Psoas muscle (tissue), 8 donors: ENCODE measurements at places on chromosomes 2 and 18.
A peak's percentile ranks its signal among the peaks of the same experiment; 100 is the strongest.

- H3K36me3 ChIP-seq = no peaks in the 10 kb centered on the region
- no peak overlapping the region for H3K27ac ChIP-seq
- H3K27me3 ChIP-seq = no peaks in the 10 kb centered on the region
- no peaks in the 10 kb centered on the region for H3K4me1 ChIP-seq
These were observed 506.1 kb upstream of the FAM98A start for GRCh38 chr2:34105006-34105767.

- no peak overlapping the region for H3K27ac ChIP-seq
- no peaks in the 10 kb centered on the region for H3K4me1 ChIP-seq
- no peaks in the 10 kb centered on the region for H3K27me3 ChIP-seq
- no peak overlapping the region for H3K4me3 ChIP-seq
- no peak for DNase-seq
- no peaks in the 10 kb centered on the region for H3K36me3 ChIP-seq
These were observed 217.5 kb downstream of the NCK2 start for GRCh38 chr2:105962221-105962620.

GRCh38 chr2:46364797-46365457 is 67.7 kb downstream of the EPAS1 start:
- no peak for DNase-seq
- peaks cover 14% of the 10 kb centered on the region for H3K4me1 ChIP-seq
- H3K36me3 ChIP-seq = peaks cover 4% of the 10 kb centered on the region
- no peak overlapping the region for H3K4me3 ChIP-seq
- no peaks in the 10 kb centered on the region for H3K27me3 ChIP-seq

DNA sequence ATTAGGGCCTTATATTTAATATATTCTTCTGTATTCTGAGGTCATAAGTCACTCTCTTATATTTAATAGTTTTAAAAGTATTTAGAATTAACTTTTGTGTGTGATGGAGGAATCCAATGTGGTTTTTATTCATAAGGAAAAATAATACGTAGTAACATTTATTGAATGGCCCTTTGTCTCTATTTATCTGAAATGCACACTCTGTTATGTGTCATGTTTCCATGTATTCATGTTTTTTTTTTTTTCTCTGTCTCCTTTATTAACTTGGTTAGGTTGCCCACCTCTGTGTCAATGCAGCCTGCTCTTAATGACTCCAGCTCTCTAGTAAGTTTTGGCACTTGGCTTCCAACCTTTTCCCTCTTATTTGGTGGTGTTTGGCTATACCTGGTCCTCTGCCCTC is 33.8 kb downstream of the RNF144A start:
- DNase-seq = no peak
- no peak overlapping the region for H3K27ac ChIP-seq
- H3K4me3 ChIP-seq = no peak overlapping the region
- H3K4me1 ChIP-seq = peaks cover 9% of the 10 kb centered on the region

DNA sequence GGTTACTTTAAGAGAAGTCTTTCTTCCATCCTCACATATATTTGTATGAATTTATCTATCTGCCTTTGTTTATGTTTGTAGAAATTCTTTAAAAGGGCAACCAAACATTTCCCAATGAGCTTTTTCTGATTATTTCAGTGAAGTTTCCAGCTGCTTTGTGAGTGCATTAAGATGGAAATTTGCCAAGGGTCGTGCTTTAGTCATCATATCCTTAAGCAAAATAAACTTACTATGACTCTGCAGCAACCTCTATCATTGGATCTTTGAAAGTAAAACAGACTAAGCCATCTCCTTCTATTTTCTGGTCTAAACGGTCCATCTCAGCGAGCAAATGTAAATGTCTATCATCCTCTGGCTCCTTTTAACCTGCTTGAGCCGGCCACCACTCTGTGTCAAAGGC is 489.3 kb downstream of the SOX11 start:
- no peak for DNase-seq
- peak overlapping the region; percentile 4 for H3K27ac ChIP-seq
- H3K36me3 ChIP-seq = no peaks in the 10 kb centered on the region
- H3K4me3 ChIP-seq = no peak overlapping the region
- no peaks in the 10 kb centered on the region for H3K27me3 ChIP-seq
- H3K4me1 ChIP-seq = no peaks in the 10 kb centered on the region

DNA sequence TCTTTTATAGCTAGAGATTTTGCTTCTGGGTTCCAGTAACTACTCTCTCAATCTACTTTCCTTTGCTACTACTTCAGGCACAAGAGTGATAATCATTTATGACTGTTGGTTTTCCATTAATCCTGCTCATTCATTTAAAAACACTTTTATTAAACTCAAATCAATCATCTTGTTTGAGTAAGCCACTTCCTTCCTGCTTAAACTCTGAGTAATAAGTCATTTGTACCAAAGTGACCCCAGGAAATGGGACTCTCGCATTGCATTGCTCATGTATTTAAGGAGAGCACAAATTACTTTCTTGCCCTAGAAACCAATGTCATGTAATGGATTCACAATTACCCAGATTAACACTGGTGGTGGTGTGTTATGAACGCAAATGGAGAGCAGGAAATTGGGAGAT is 270.7 kb upstream of the HNMT start:
- H3K4me1 ChIP-seq = no peaks in the 10 kb centered on the region
- no peaks in the 10 kb centered on the region for H3K27me3 ChIP-seq
- DNase-seq = no peak
- no peak overlapping the region for H3K4me3 ChIP-seq

GRCh38 chr2:134273256-134273983 is 19.5 kb downstream of the MGAT5 start:
- DNase-seq = no peak
- H3K36me3 ChIP-seq = no peaks in the 10 kb centered on the region
- no peaks in the 10 kb centered on the region for H3K27me3 ChIP-seq
- no peaks in the 10 kb centered on the region for H3K4me1 ChIP-seq
- no peak overlapping the region for H3K27ac ChIP-seq

DNA sequence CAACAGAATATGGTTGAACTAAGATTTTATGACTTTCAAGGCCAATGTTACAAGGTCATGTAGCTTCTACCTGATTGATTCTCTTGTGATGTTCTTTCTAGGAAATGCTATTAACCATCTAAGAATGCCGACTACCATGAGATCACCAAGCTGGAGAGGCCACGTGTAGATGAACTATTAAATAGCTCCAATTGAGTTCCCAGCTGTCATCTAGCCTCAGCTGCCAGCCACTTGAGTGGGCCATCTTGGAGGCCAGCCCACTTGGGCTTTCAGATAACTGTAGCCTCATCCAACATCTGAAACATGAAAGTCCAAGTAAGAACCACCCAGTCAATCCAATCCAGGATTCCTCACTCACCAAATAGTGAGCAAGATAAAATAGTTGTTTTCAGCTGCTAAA is 376.9 kb upstream of the TMEFF2 start:
- H3K4me3 ChIP-seq = no peak overlapping the region
- H3K27ac ChIP-seq = no peak overlapping the region
- H3K36me3 ChIP-seq = no peaks in the 10 kb centered on the region
- DNase-seq = no peak

- H3K4me1 ChIP-seq = peaks cover 80% of the 10 kb centered on the region
- H3K36me3 ChIP-seq = no peaks in the 10 kb centered on the region
- DNase-seq = peak; percentile 72
- no peaks in the 10 kb centered on the region for H3K27me3 ChIP-seq
These were observed 7.0 kb downstream of the CTIF start for GRCh38 chr18:48545757-48546321.

GRCh38 chr2:160920791-160921303 is 239.4 kb upstream of the TANK start:
- H3K27ac ChIP-seq = no peak overlapping the region
- H3K27me3 ChIP-seq = no peaks in the 10 kb centered on the region
- H3K4me1 ChIP-seq = peaks cover 9% of the 10 kb centered on the region

GRCh38 chr2:19859565-19859964 is 42.2 kb downstream of the TTC32 start:
- H3K36me3 ChIP-seq = no peaks in the 10 kb centered on the region
- no peak overlapping the region for H3K4me3 ChIP-seq
- H3K27me3 ChIP-seq = no peaks in the 10 kb centered on the region
- H3K27ac ChIP-seq = no peak overlapping the region
- no peak for DNase-seq
- peaks cover 17% of the 10 kb centered on the region for H3K4me1 ChIP-seq

GRCh38 chr2:4828682-4829374 is 863.4 kb upstream of the SOX11 start:
- no peaks in the 10 kb centered on the region for H3K4me1 ChIP-seq
- H3K27me3 ChIP-seq = no peaks in the 10 kb centered on the region
- H3K36me3 ChIP-seq = no peaks in the 10 kb centered on the region
- no peak overlapping the region for H3K27ac ChIP-seq
- no peak for DNase-seq

DNA sequence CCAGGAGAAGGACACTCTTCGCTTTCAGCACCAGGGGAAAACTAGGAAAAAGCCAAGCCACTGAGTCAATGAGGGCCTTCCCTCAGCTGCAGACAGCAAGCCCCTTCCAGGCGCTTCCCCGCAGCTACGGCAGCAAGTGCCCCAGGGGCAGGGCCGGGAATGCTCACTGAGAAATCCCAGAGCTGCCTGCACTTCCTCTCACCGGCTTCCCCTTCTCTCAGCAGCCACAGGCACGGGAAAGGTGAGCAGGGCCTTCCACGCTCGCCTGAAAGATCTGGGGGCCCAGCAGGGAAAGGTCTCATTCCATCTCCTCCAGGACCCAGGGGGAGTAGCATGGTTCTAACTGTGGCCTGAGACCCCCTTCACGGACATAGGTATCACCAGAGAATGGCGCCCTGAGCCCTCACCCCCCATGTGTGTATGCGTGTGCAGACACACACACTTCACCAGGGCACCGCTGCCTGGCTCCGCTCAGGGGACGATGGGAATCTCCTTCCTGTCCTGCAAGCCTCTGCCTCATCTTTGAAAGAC is 29.6 kb upstream of the FOSL2 start:
- H3K27me3 ChIP-seq = no peaks in the 10 kb centered on the region
- no peaks in the 10 kb centered on the region for H3K36me3 ChIP-seq
- peaks cover 18% of the 10 kb centered on the region for H3K4me1 ChIP-seq

- H3K4me1 ChIP-seq = no peaks in the 10 kb centered on the region
- no peak for DNase-seq
- no peaks in the 10 kb centered on the region for H3K36me3 ChIP-seq
- no peak overlapping the region for H3K27ac ChIP-seq
- H3K4me3 ChIP-seq = no peak overlapping the region
These were observed 21.9 kb downstream of the HJURP start for GRCh38 chr2:233832414-233832813.

GRCh38 chr18:68604256-68604655 is 110.7 kb downstream of the TMX3 start:
- H3K4me1 ChIP-seq = no peaks in the 10 kb centered on the region
- no peak for DNase-seq
- H3K27ac ChIP-seq = no peak overlapping the region
- H3K36me3 ChIP-seq = no peaks in the 10 kb centered on the region
- no peaks in the 10 kb centered on the region for H3K27me3 ChIP-seq

GRCh38 chr2:152093464-152093863 is 5.4 kb downstream of the CACNB4 start:
- peaks cover 8% of the 10 kb centered on the region for H3K4me1 ChIP-seq
- DNase-seq = no peak
- H3K4me3 ChIP-seq = no peak overlapping the region
- no peaks in the 10 kb centered on the region for H3K36me3 ChIP-seq
- H3K27ac ChIP-seq = no peak overlapping the region

DNA sequence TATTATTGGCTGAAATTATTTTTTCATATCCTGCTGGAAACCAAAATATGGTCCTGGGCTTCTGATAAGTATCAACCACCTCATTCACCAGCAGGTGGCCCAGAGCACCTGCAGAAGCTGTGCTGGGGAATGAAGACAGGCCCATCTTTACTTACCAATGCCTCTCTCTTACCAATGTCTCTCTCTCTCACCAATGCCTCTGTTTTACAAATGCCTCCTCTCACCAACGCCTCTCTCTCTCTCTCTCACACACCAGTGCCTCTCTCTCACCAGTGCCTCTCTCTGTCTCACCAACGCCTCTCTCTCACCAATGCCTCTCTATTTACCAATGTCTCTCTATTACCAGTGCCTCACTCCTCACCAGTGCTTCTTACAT is 2.3 kb upstream of the MAL start:
- H3K4me3 ChIP-seq = no peak overlapping the region
- peaks cover 61% of the 10 kb centered on the region for H3K27me3 ChIP-seq

- H3K36me3 ChIP-seq = no peaks in the 10 kb centered on the region
- H3K27ac ChIP-seq = no peak overlapping the region
- H3K4me3 ChIP-seq = no peak overlapping the region
- no peaks in the 10 kb centered on the region for H3K27me3 ChIP-seq
These were observed 120.7 kb downstream of the TMEM18 start for GRCh38 chr2:556485-556884.

DNA sequence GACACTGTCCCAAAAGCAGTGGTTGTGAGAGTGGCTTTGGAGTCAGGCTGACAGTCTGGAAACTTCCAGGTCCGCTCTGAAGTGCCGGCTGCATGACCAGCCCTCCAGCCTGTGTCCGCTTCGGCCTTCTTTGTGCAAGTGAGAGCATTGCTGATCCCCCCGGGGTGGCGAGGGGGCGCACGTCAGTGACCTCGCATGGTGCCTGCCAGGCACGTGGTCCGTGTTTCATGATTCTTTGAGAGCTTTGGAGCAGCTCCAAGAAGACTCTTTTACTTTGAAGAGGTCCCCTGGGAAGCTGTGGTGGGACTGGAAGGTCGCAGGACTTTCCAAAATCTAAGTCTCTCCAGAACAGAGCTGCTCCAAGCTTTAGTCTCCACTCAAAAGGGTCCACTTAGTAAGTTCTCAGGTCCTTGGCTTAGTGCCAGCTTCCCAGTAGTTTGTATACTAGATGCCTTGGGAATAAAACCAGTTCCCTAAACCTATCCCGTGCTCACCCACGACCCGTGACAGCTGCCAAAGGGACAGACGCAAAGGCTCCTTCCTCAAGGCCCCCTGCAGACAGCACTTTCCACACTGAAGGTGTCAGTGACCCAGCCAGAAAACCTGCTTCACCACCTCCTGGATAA is 68.8 kb downstream of the ADI1 start:
- H3K4me3 ChIP-seq = no peak overlapping the region
- H3K36me3 ChIP-seq = peaks cover 2% of the 10 kb centered on the region
- H3K4me1 ChIP-seq = peaks cover 5% of the 10 kb centered on the region
- no peaks in the 10 kb centered on the region for H3K27me3 ChIP-seq

GRCh38 chr2:231667496-231667895 is 40.8 kb upstream of the PTMA start:
- no peak for DNase-seq
- H3K4me3 ChIP-seq = peak overlapping the region; percentile 72
- H3K27me3 ChIP-seq = no peaks in the 10 kb centered on the region
- H3K27ac ChIP-seq = peak overlapping the region; percentile 97
- H3K4me1 ChIP-seq = peaks cover 29% of the 10 kb centered on the region
- H3K36me3 ChIP-seq = no peaks in the 10 kb centered on the region

GRCh38 chr2:68714866-68715265 is 19.7 kb upstream of the ARHGAP25 start:
- peak; percentile 65 for DNase-seq
- no peaks in the 10 kb centered on the region for H3K27me3 ChIP-seq
- H3K36me3 ChIP-seq = no peaks in the 10 kb centered on the region
- H3K4me1 ChIP-seq = no peaks in the 10 kb centered on the region
- H3K27ac ChIP-seq = no peak overlapping the region
- H3K4me3 ChIP-seq = no peak overlapping the region

DNA sequence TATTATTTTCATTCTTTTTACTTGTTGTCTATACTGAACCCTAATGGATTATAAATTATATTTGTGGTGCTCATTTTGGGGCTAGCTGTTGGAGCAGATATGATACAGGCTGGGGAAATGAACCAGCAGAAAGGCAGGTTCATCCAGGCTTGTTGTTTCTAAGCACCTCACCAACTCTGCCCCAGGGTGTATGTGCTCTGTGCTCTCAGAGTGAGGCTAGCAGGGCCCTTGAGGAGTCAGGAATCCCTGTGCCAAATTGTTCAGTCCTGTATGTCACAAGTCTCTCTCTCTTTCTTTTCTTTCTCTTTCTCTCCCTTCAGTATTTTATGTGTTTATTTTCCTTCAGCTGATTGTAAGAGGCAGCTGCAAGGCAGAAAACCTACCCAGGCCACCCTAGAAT is 181.1 kb upstream of the DPP10 start:
- H3K4me1 ChIP-seq = no peaks in the 10 kb centered on the region
- H3K27me3 ChIP-seq = no peaks in the 10 kb centered on the region
- H3K27ac ChIP-seq = no peak overlapping the region
- H3K4me3 ChIP-seq = no peak overlapping the region
